ENCODE measurements at places on chromosomes 11 and 22. TPM values are rescaled to one million over a fixed set of nuclear protein-coding genes. Genes with fewer than 3 reads are reported as not detected.
A peak's percentile ranks its signal among the peaks of the same experiment; 100 is the strongest.

The ADAMTS8 gene
- 0.51 TPM for polyA plus RNA-seq

GRCh38 chr22:25702040-25702439 lies 39.9 kb upstream of the MYO18B start:
- DNase-seq = no peak

- no peak for DNase-seq
Measured at GRCh38 chr22:32686354-32686753, 115.2 kb upstream of the TIMP3 start.

The ROM1 gene
- 15.9 TPM for polyA plus RNA-seq

GRCh38 chr11:110077346-110077745 lies 15.8 kb upstream of the ZC3H12C start:
- DNase-seq = no peak

DNA sequence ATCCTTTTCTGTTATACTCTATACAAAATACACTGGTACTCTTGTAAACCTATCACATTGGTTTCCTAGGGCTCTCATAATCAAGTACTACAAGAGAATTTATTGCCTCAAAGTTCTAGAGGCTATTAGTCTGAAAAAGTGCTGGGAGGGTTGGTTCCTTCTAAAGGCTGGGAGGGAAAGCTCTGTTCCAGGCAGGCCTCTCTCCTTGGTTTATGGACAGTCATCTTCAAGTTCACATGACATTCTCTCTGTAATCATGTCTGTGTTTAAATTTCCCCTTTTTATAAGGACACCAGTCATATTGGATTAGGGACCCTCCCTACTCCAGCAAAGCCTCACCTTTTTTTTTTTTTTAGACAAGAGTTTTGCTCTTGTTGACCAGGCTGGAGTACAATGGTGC lies 9.1 kb downstream of the SLC36A4 start:
- no peak for DNase-seq

DNA sequence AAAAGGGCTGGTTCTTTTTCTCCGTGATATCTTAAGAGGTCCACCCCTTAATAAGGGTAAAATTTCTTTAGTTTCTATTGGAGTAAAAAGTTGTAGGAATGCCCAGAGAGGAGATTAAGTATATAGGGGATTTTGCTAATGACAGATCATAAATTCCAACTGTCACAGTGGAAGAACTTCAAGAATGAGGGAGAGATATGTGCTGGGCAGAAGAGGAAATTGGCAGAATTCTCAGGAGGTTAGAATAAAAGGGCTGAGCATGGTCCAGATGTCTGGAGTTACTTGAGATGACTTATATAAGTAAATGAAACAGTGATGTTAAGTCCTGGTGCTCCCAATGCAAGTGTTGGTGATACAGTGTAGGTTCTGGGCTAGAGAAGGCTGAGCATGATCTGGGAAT lies 417.6 kb upstream of the ARHGAP42 start:
- DNase-seq = no peak

DNA sequence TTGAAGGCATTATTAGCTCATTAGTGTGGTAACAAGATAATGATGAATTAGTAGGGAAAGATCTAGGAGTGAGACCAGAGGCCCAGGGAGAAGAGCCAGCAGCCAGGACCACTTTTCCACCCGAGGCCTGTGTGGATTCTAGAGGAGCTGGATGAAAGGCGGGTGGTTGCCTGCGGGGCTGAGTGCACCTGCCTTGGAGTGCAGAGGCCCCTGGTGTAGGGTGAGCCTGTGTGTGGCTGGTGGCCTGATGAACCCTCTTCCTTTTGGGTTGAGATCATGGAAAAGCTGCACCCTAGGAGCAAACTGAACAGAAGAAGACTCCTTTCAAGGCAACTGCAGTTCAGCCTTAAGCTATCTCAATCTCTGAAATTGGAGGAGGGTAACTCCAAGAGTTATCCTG lies 5.9 kb upstream of the TP53AIP1 start:
- DNase-seq = no peak

DNA sequence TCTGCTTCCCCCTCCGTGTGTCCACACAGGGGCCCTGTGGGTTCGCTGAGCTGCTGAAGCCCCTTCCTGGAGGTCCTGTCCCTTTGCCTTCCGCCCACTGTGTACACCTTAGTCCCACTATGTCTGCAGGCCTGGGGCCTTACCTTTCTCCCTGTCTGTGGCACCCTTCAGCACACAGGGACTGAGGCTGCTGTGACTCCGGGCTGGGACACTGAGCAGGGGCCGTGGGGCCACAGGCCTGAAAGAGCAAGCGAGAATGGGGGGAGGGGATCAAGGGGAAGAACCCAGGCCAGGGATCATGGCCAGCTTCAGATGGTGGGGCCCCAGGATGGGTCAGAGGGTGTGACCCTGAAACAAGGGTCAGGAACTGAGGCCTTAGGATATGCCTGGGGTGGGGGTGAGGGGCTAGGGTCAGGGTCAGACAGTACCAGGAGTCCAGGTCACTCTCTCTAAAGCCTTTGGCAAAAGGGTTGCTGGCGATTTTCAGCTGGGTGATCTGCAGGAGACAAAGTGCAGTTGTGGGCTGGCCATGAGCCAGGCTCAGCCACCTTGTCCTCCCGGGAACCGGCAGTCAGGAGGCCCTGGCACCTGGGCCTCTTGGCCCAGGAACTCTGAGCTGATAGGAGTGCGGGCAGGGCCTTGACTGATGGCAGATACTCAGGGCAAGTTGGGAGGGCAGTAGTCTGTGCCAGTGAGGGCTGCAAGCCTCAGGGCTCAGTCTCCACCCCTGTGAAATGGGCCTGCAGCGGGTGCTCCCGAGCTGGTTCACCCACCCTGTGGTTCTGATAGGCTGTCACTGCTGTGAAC lies 2.6 kb upstream of the NUDT8 start:
- no peak for DNase-seq

- no peak for DNase-seq
Measured at GRCh38 chr11:123526918-123527317, 96.8 kb downstream of the GRAMD1B start.

GRCh38 chr11:123454060-123454651 lies 24.1 kb downstream of the GRAMD1B start:
- no peak for DNase-seq

The B4GALNT4 gene
- polyA plus RNA-seq = 1.3 TPM

The OMP gene
- polyA plus RNA-seq = not detected

GRCh38 chr22:47188261-47189055 lies 426.0 kb downstream of the TBC1D22A start:
- no peak for DNase-seq

- DNase-seq = no peak
Measured at GRCh38 chr11:94302776-94303175, 1.6 kb upstream of the IZUMO1R start.

GRCh38 chr11:69905611-69906452 lies 86.6 kb upstream of the FGF3 start:
- no peak for DNase-seq

The MEI1 gene
- 1.1 TPM for polyA plus RNA-seq

The SHANK2 gene
- polyA plus RNA-seq = 0.23 TPM

The AQP11 gene
- polyA plus RNA-seq = 19.1 TPM

DNA sequence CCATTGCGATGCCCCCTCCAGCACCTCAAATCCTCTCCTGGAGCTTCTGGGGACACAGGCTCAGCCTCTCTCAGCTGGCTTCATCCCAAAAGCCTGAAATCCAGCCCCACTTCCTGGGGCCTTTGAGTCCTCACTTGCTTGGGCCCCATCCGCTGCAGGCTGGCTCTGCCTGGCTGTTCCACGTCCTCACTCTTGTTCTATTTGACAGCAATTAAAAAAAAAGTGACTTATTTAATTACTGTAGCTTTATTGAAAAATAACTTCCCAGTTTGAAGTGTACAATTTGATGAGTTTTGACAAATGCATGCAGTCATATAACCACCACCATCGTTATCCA lies 27.2 kb downstream of the PARVG start:
- no peak for DNase-seq

The ANAPC15 gene
- polyA plus RNA-seq = 30.5 TPM

The SLC22A6 gene
- not detected for polyA plus RNA-seq

The FGF19 gene
- not detected for polyA plus RNA-seq

DNA sequence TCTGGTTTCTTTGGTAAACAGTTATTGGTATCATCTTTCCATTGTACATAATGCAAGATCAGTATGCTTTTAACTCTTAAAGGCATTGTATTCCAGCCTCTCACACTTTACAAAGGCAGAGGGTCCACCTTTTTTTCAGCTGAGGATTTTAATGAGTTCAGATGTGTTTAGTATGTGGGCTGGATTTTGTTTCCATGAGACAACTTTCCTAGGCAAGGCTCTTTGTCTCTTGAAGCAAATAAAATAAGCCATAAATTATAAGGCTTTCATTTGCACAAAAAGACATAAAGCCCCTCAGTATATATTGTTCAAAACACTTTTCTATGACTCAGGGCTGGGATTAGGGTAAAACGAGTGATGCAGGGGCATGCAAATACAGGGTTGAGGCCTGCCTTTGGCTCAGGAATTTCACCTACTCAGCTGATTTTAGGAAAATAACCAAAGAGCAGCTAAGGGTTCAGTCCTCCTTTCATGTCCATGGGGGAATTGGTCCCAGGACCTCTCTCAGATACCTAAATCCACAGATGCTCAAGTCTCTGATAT lies 7.6 kb downstream of the MMP20 start:
- DNase-seq = no peak

DNA sequence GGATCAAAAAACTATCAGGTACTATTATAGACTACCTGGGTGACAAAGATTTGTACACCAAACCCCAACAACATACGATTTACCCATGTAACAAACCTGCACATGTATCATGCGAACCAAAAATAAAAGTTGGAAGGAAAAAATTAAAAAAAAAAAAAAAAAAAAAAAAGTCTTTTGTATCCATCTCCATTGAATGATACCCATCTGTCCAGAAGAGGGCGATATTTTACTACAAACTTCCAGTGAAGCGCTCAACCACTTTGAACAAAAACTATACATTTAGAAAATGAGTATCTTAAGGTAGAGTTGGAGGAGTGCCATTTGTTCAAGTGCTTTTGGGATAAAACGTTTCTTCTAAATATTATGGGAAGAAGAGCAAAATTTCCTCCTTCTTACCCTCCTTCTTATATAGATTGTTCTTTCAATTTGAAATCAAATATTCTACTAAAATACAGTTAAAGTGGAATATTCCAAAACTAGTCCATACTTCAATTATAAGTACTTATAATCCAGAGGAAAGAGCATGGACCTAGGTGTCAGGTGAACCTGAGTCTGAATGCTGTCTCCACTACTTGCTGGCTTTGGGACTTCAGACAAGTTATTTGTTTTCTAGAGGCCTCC lies 23.3 kb downstream of the ARL14EP start:
- no peak for DNase-seq

The GRK3 gene
- 1.0 TPM for polyA plus RNA-seq

DNA sequence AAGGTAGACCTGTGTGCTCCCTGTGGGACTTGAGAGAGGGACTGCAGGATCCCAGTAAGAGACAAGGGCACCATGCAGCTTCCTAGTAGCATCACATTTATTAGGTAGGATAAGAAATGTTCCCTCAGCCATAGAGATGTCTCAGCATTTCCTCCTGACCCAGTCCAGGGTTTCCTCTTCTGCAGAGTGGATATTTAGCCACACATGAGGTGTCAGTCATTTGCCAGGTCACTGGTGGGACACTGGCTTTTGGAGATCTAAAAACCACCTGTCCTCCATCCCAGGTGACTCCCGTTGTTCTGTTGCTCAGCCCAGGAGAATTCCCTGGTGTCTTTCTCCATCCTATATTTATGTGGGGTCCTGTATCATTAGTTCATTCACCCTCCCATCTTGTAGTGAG lies 117.5 kb upstream of the NNMT start:
- DNase-seq = no peak

The GLYATL2 gene
- not detected for polyA plus RNA-seq

- no peak for DNase-seq
Measured at GRCh38 chr22:36383110-36383581, 4.6 kb downstream of the MYH9 start.

The MUC5B gene
- polyA plus RNA-seq = 0.02 TPM

DNA sequence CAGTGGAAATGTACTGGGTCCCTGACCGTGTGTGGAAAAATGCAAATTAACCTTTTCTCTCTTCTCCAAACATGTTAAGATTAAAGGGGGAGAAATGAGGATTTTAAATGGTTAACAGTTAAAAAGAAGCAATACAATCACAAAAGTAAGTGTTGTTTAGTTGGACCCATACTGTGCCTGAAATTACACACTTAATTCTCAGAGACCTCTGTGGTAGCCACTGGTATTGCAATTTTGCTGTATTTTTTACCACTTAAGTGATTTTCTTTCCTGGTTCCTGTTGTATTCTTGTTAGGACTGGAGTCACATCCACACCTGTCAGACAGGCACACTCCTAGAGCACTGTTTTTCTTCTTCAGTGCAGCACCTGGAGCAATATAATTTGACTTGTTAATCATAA lies 179.6 kb upstream of the PDGFD start:
- no peak for DNase-seq

GRCh38 chr22:28893810-28894209 lies 10.4 kb downstream of the ZNRF3 start:
- DNase-seq = no peak

The OR51B4 gene
- polyA plus RNA-seq = not detected

DNA sequence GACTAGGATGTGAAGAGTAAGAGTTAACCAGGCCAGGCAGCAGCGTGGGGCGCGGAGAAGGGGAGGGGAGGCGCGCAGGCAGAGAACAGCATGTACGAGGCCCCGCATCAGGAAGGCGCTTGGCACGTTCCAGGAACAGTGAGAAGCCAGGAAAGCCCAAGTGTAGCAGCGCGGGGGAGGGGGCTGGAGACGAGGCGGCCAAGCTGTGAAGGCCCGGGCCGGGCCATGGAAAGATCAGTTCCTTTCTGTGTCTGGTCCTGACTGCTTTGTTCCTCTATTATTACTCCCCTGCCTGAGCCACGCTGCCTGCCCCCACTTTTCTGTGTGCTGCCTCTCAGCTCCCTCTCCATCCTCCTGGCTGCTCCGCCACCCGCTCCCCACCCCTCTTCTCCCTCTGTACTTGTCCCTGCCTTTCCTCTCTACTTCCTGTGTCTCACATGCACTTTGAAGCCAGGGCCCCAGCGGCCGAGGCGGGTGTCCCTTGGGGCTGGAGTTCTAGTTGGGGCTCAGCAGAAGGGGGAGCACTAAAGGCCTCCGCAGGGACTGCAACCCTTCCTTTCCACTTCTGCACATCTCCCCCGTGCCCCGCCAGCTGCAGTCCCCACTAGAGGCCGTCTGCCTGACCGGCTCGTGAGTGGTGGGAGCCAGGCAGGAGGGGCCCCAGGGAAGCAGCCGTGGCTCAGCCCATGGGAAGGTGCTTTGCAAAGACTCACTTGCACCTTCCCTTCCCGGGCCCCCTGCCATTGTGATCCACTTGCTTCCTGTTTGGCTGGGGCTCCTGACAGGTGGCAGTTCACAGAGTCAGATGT lies 63.7 kb downstream of the PRDM11 start:
- peak; percentile 96 for DNase-seq

The TMEM45B gene
- not detected for polyA plus RNA-seq

DNA sequence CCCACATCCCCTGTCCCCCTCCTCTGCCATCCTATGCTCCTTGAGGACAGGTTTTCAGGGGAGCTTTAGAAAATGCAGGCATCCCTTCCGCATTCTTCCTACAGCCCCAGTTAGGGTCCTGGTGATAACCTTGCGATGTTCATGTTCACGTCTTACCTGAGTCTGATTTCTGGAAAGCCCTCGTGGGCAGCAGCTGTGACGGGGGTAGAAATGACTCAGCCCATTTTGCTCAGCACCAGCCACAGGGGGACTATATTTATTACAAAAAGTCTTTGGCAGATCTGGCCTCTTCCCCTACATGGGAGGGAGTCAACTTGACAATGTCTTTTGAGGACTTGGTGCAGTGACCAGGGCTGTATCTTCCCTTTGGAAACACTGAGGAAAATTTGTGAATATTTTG lies 12.3 kb downstream of the PKNOX2 start:
- peak; percentile 2 for DNase-seq
